Stimulated activated naive CD8-positive, alpha-beta T cell treated with anti-CD3 and anti-CD28 coated beads, Interleukin-15, Interleukin-2, amounts not matched to agents 100 U/mL and 50 U/mL, for 24 hours (primary cell): ENCODE measurements at places on chromosomes 1 and 21.
A peak's percentile ranks its signal among the peaks of the same experiment; 100 is the strongest.

DNA sequence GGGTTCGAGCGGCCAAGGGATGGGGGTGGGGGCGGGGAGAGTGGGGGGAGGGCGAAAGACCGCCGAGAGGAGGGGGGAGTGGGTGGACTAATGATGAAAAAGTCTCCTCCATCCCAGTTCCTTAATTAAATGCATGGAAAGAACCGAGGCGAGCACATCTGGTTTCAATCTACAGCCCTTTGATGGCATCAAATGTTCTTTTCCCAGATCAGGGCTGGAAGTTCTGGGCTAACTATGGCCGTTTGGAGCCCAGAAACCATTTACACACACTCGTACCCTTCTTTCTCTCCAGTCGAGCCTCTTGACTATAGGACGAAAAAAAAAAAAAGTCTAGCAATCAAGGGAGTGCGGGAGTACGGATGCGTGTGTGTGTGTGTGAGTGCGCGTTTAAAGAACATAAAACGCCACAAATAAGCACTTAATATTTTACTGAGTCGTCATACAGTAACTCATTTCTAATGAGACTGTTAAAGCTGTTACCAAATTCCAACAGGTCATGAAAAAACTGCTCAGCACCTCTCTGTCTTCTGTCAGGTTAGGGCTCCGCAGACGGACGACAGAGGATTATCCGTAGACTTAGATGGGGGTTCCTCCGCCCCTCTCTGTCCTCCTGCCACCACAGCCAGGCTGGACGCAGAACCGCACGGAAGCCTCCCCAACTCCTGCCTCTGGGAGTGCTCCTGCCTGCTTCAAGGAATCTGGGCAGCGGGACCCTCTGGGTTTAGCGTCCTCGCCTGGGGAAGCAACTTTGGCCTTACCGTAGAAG, 2.1 kb upstream of the PRRX1 start:
- no peak for DNase-seq

- DNase-seq, result no peak
Observed at GRCh38 chr1:166999075-166999474, 10.0 kb downstream of the MAEL start.

- no peak for DNase-seq
Observed at GRCh38 chr1:118485757-118486156, 300.7 kb upstream of the SPAG17 start.

- DNase-seq, result peak; percentile 18
Observed at GRCh38 chr1:28417441-28417922, 47.9 kb downstream of the PHACTR4 start.

DNA sequence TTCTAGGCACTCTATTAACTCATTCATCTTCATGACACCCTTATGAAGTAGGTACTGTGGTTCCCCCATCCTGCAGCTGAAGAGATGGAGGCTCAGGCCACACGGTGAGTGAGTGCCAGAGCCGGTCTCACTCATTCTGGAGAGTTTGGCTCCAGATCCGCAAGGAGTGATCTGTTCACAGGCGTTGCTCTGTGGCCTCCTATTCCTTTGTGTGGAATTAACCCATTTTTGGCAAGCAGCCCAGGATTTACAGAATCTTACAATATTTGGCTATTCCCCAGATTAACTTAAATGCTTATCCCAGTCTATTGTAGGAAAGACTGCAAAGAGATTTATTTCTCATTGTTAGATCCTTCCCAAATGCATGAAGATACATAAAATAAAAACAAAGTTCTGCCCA, 29.6 kb downstream of the KIAA0040 start:
- DNase-seq, result no peak

DNA sequence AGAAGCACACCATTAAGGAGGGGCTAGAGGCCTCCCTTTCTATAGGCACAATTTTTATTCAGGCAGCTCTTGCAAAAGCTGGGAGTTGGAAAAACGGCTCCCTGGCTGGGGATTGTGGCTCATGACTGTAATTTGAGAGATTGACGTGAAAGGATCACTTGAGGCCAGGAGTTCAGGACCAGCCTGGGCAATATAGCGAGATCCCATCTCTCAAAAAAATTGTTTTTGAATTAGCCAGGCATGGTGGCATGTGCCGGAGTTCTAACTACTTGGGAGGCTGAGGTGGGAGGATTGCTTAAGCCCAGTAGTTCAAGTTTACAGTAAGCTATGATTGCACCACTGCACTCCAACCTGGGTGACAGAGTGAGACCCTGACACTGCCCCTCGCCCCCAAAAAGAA, 23.9 kb upstream of the NRDC start:
- no peak for DNase-seq

DNA sequence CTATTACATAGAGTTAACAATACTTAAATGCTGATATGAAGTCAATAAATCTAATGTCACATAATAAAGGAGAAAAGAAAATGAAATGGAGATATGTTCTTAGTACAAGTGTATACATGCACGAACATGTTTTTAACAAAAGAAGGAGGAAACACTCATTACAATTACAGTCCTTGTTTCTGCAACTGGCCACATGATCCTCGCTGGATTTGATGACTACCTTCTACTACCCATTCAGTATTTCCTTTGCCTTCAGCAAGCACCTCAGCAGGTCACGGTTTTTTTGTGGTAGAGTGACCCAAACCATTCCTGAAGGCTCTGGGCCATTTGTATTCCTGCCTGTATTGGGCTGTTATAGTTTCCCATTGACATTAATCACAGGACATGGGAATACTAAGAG, 172.8 kb upstream of the CXADR start:
- DNase-seq, result no peak

DNA sequence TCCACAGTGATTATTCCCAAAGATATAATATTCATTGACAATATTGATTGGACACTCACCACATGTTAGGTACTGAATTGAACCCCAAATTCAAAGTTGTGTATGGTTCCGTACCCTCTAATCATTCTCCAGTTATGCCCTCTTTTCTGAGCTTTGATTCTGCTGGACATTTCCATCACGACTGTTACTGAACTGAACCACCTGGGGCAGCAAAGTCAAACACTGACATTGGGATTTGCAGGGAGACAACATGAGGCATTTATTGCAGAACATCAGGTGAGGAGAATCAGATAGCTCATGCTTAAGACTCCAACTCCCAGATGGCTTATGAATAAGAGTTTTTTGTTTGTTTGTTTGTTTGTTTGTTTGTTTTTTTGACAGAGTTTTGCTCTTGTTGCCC, 420.9 kb downstream of the DISC1 start:
- no peak for DNase-seq

- DNase-seq, result no peak
Observed at GRCh38 chr21:41825216-41825615, 53.9 kb downstream of the PRDM15 start.

DNA sequence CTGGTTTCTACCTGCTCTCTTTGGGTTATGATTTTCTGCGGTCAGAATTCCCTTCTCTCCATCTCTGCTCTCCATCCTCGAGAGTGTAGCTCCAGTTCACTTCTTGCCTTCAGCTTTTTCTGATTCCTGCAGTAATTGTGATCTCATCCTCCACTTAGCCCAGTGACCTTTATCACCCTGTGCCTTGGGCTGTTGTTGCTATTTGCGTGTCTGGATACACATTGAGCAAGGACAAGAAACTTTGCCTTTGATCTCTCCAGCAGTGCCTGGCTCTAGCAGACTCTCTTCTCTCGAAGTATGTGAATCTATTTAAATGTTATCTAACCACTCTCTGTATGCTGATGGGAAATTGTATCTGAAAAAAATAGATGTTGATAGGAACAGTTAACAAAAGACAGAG, 76.4 kb upstream of the MARK1 start:
- no peak for DNase-seq

GRCh38 chr1:231882790-231883189, 256.2 kb downstream of the DISC1 start:
- no peak for DNase-seq

GRCh38 chr1:168236836-168237611, 11.2 kb downstream of the SFT2D2 start:
- peak; percentile 21 for DNase-seq
